ENCODE measurements at places on chromosomes 2 and 18.
A peak's percentile ranks its signal among the peaks of the same experiment; 100 is the strongest.

GRCh38 chr2:12674644-12675328 lies 42.0 kb upstream of the TRIB2 start:
- DNase-seq = no peak

DNA sequence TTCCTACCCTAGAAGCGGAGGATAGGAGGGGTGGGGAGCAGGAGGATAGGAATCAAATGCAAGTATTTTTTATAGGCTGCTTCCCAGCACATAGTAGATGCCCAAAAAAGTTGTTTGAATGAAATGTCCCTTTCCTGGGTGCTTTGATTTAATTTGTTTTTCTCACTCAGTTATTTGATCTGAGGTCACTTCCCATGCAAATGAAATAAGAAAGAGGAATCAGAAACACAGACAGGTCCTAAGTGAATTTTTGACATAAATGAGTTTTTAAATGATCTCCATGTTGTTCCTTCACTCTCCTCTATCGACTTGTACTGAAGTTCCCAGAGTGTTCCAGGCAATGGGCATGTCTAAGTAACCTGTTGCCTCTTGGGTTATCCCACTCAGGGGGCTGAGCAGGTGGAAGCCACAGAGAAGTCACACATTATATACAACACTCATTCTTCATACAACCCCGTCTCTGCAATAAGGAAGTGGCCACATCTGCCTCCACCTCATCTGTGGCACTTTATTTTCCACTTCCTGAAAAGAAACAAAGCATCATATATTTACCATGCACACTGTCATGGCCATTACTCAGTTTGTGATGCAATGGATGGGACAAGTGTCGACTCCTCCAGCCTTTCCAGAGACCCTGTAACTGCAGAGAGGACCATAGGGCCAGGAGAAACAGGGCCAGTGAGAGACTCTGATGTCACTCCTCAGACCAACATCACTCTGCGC lies 81.9 kb upstream of the ZNF397 start:
- DNase-seq = no peak

- DNase-seq = no peak
Measured at GRCh38 chr2:230961091-230961491, 34.8 kb upstream of the SPATA3 start.

DNA sequence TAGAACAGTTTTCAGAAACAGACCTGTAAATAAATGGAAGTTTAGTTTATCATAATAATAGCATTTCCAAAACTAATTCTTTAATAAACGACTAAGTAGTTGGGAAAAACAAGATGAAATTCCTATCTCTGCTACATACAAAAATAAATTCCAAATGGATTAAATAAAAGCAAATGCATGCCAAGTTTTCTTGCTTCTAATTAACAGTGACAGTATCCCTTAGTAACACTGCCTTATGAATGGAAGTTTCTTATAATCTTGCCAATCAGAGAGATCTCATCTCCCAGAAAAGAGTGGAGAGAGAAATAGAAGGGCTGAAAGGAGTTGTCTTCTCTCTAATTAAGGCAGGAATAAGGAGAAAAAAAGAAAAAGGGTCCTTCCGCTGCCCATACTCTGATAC lies 133.9 kb downstream of the GFPT1 start:
- no peak for DNase-seq

- peak; percentile 12 for DNase-seq
Measured at GRCh38 chr2:143696651-143697050, 567.4 kb downstream of the ARHGAP15 start.

GRCh38 chr2:47269316-47270232 lies 114.5 kb upstream of the STPG4 start:
- no peak for DNase-seq

- no peak for DNase-seq
Measured at GRCh38 chr2:232415736-232416520, 9.3 kb downstream of the ALPG start.
